ENCODE measurements at places on chromosomes 7 and 10.

DNA sequence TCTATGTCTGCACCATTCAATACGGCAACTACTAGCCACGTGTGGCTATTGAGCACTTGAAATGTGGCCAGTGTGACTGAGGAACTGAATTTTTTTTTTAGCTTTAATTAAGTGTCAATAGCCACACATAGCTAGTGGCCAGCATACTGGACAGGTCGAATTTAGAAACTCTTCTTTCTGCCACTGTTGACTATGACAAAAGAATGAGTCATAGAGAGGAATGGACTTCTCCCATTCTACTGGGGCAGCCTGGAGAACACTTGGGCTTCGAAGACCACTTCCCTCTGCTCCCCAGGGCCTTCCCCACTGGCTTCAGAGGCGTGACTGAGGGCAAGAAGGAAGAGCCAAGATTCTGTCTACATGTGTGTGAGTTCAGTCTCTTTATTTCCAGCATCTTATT is 137.5 kb downstream of the SNX10 start:
- DNase-seq: no peak

DNA sequence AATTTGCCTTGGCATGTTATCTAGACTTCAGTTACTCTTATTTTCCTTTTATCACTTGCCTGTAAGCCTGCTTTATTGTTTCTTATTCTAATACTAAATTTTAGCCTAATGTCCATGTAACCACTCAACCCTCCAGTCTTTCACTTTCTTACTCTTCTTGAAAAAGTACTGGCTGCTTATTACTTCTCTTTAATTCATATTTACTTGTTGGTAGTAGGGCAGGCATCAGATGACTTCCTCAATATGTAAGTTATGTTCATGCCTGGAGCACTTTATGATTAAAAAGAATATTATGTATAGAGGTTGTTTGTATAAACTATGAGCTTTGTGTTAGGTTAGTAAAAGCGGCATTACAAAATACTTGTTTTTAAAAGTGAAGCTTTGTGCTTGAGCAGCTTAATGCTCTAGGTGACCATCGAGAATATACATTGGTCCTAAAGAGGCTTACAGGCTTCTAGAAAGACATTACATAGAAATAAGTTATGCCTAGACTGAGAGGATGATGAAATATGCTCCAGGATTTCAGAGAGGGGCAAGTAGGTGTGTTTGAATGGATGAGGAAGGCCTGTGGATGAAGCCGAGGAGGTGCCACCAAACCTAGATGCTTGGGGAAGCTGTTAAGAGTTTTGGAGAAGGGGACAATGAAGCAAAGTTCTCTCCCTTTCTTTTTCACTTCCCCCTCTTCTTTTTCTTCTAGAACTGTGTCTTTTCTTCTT is 207.1 kb upstream of the HDAC9 start:
- no peak for DNase-seq

GRCh38 chr7:81690251-81690650 is 79.6 kb downstream of the HGF start:
- DNase-seq: no peak

DNA sequence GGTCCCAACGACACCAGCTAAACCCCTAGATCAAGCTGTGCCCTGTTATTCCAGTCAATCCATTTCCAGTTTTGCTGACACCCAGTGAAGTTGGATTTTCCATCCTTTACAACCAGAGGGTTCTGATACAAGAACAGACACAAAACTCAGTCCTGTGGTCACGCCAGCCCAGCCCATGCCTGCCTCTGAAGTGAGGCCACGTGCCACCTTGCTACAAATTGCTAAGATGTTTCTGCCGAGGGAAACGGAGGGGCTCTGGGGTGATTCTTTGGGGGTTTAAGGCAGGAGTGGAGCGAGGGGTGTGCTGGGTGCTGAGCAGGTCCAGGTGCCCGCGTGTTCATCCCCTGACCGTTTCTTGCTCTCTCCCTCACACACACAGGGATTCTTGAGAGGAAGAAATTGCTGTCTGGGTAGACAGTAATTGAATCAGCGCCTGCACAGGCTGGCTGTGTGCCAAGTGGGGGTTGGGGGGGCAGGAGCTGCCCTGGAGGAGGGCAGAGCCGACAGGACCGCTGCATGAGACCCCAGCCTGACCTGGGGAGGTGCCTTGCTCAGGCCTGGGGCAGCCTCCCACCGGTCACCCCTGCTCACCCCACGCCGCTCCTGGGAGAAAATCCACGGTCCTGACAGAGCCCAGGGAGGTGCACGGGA is 38.1 kb downstream of the ADAP1 start:
- no peak for DNase-seq

DNA sequence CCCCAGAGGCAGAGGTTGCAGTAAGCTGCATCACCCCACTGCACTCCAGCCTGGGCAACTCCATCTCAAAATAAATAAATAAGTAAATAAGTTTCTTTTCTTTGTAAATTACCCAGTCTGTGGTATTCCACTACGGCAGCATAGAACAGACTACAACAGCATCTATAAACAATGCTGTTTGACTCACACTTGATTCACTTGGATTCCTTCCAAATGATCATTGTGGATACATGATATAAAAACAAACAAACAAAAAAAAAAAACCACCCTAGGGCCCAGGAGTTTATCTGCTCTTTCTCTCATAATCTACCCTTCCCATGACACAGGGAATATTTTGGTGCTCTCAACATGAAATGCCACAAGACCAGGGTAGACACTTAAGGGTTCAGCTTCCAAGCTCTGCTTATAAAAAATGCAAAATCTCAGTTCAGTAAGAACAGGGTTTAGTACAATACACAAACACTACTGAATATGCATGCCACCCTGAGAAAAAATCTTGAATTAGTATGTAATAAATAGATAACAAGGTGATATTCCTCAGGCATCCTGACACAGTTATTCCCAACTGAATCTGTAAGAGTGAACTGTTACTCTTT is 200.9 kb downstream of the FAM107B start:
- DNase-seq: no peak

- DNase-seq: peak; percentile 56
These were observed 131.9 kb downstream of the CALCR start for GRCh38 chr7:93442478-93443224.

- DNase-seq: peak; percentile 85
These were observed 588 bp upstream of the PAOX start for GRCh38 chr10:133378251-133379096.

- DNase-seq: no peak
These were observed 299.2 kb upstream of the ZMIZ1 start for GRCh38 chr10:78769526-78769925.

GRCh38 chr7:141430455-141431139 is 120.6 kb upstream of the AGK start:
- DNase-seq: no peak

GRCh38 chr10:90175161-90175681 is 473.8 kb downstream of the KIF20B start:
- DNase-seq: no peak

All from B cell (primary cell).